Right ventricle myocardium inferior (tissue), 1 donor: ENCODE measurements at places on chromosomes 13 and 19. TPM values are rescaled to one million over a fixed set of nuclear protein-coding genes. Genes with fewer than 3 reads are reported as not detected.

Gene MAST1
- total RNA-seq = 0.22 TPM

Gene RASAL3
- 2.3 TPM for total RNA-seq

Gene RASIP1
- 15.3 TPM for total RNA-seq

Gene NLRP7
- total RNA-seq = not detected

Gene KLK13
- not detected for total RNA-seq

Gene ZNF628
- total RNA-seq = 5.7 TPM

Gene KL
- total RNA-seq = 1.5 TPM

Gene CEACAM3
- 0.32 TPM for total RNA-seq

Gene TMEM38A
- total RNA-seq = 42.7 TPM

Gene UBA52
- total RNA-seq = 737 TPM

Gene KIR2DL1
- total RNA-seq = not detected

Gene C2CD4C
- total RNA-seq = 1.0 TPM

Gene ARL11
- 0.57 TPM for total RNA-seq

Gene GFY
- total RNA-seq = not detected

Gene RASL11A
- 10.6 TPM for total RNA-seq
